GM20000 (cell line): ENCODE measurements at places on chromosomes 12 and 14.

DNA sequence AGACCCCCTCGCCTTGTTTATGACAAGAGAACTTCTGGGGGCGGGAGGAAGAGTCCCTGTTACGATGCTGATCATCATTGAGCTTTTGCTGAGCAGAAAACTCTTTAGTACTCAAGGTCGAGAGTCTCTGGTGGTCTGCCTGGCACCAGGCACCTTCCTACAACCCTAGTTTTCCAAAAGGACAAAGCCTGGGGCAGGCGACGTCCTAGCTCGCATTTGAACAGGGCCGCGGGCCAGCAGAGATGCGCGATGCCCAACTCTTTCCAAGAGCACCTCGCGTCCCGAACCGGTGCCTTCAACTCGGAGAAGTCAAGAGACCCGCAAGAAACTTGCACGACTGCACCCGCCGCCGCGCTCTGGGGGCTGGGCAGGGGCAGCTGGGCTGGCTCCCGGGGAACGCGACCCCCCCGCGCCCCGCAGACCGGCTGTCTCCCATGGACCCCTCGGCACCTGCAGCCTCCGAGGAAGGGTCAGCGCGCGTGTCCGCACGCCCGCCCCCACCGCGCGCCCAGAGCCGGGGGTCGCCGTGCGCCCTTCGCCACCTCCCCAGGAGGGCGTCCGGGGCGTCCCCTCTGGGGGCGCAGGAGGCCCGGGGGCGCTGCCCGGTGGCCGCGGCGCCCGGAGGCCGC, 377 bp upstream of the BCL7A start:
- no peak for DNase-seq

- DNase-seq, result peak; percentile 73
Measured at GRCh38 chr12:5083955-5084849, 40.5 kb downstream of the KCNA5 start.

DNA sequence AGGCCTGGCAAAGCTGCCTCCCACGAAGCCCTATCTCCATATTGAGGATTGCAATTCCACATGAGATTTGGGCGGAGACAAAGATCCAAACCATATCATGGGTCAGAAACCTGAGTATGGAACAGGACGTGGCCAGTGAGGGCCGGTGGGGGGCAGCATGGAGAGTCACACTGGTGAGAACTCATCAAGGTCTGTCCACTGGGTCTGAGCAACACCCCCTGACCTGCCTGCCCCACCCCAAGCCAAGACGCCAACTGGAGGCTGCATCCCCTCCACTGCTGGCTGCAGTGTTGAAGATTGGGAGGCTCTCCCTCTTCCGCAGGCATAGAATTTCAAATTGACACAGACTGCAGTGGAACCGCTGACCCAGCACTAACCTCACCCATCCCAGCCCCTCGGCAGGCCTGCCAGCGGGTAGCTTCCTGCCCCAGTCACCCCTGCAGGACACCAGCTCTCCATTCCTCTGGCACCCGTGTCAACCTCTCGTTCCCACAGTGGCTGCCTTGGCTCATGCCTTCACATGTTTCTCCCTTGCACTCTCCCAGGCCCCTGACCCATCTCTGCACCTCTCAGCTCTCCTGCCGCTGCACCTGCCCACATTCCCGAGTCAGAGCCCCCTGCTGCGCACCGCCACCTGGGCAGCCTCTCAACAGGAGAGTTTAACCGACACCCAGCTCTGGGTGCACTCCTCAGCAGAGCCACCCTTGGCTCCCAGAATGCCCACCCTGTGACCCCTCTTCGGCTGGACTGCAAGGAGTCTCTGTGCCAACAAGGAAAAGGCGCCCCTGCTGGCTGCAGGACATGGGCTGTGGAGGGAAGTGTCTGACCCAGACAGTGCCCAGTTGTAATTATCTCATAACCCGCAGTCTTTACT, 45.2 kb upstream of the PPP2R5C start:
- no peak for DNase-seq

DNA sequence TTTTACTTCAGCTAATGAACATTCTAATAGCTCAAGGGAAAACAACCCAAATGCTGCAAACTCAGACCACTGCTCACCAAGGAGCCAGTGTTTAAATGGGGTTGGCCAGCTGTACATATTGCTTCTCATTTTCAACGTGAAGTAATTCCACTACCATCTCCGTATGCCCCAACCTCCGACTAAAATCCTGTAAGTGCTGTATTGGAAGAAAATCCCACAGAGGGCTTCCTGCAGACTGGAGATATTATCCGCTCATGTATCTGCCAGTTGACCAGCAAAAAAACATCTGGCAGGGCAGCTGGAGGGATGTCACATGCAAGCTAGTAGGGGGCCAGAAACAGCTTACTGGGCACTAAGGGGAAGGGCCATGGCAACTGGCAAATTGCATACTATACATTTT, 485.0 kb downstream of the SNAPC1 start:
- DNase-seq, result no peak

GRCh38 chr12:108822497-108823205, 34.7 kb downstream of the SSH1 start:
- no peak for DNase-seq

DNA sequence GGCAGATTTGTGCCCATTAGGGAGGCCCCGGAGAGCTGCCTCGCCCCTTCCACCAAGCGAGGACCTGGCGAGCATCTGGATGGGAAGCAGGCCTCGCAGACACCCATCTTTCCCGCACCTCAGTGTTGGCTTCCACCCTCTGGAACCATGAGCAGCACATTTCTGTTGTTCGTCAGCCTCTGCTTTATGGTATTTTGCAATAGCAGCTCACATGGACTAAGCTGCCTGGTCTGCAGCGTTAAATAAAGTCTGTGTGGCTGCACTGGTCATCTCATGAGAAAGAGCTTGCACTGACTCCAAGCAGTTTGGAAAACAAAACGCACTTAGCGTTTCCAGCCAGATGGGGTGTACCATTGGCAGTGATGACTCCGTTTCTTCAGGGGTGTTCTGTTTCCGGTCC, 75.8 kb downstream of the GLT1D1 start:
- DNase-seq, result no peak

GRCh38 chr14:87043667-87044200, 949.2 kb downstream of the GALC start:
- DNase-seq, result no peak

DNA sequence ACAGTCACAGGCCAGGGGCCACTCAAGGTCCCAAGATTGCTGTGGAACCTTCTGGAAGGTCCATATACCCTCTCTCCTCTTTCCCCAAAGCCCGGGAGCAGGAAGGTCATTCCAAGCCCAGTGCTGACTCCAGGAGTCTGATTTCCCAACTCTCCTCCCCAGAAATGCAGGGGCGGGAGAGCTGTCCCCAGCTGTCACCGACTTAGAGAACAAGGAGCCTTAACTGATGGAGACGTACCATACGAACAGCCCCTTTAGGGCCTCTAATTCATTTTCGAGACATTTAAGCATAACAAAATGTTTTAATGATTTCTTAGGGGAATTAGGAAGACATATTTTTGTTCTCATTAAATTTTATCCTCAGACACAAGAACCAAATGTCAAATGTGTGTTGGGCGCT, 99.2 kb downstream of the PHETA1 start:
- no peak for DNase-seq

DNA sequence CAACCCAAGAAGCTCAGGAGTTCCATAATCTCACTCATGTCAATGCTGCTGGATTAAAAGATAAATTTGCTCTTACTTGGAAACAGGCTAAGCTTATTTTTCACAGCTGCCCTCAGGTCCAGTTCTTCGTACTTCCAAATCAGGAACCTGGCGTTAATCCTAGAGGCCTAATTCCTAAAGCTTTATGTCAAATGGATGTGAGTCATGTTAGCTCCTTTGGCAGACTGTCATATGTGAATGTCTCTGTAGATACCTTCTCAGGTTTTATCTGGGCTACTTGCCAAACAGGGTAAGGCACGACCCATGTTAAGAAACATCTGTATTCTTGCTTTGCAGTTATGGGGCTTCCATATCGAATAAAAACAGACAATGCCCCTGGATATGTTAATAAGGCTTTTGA, 504.6 kb downstream of the ALG10 start:
- DNase-seq, result no peak
